ENCODE measurements at places on chromosomes 3 and 15.

DNA sequence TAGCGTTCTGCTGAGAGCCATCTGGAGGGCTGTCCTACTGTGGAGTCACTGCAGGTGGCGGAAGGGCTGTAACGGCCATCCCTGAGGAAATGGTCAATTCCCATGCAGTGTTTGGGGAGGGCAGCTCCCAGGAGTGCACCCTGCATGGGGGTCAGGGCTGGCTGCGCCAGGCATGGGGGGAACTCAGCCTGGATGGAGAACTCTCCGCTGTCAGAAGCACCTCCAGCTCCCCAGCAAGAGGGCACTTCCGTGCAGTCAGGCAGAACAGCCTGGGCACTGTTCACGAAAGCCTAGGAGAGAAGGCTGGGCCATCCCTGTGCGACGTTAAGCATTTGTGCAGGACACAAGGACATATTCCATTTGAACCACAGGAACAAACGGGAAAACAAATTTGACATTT lies 105.2 kb downstream of the LRIG1 start:
- no peak for DNase-seq

DNA sequence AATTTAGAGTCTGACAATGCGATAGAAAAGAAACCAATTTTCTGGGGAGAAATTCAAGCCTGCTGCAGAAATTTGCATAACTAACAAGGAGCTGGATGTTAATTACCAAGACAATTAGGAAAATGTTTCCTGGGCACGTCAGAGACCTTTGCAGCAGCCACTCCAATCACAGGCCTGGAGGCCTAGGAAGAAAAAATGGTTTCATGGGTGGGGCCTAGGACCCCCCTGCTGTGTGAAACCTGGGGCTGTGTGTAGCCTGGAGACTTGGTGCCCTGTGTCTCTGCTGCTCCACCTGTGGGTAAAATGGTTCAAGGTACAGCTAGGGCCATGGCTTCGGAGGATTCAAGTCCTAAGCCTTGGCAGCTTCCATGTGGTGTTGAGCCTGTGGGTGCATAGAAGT lies 837.9 kb downstream of the OTOL1 start:
- DNase-seq: no peak

DNA sequence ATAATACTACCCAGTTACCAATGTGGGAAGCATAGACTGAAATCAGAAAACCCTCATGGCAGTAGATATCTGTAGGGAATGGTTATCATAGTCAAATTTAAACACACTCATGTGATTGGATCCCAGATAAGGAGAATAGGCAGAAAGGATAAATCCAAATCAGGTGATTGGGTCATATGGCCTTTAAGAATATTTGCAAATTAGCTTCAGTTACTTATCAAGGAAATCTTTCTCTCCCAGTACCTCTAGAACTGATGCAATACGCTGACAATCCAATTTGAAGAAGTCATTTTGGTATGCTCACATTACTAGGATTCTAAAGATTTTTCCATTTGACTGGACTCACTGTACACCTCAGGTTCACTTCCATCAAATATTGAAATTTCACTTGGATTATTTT lies 87.7 kb upstream of the MNS1 start:
- no peak for DNase-seq

DNA sequence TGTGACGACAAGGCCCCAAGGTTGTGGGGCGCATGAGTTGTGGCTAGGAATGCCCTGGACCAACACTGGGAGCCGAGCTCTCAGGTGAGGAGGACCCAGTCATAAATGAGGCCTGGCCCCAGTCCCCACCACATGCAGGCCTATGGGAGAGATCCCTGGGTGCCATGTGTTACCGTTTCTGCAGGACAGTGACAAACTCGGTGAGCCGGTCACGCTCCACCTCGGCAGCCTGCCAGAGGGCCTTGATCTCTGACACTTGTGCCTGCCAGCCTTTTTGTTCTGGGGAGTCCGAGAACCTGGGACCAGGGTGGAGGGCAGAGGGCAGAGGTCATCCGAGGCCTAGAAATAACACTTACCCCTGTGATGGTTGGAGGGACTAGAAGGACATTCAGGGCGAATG lies 27.7 kb upstream of the HHATL start:
- no peak for DNase-seq

DNA sequence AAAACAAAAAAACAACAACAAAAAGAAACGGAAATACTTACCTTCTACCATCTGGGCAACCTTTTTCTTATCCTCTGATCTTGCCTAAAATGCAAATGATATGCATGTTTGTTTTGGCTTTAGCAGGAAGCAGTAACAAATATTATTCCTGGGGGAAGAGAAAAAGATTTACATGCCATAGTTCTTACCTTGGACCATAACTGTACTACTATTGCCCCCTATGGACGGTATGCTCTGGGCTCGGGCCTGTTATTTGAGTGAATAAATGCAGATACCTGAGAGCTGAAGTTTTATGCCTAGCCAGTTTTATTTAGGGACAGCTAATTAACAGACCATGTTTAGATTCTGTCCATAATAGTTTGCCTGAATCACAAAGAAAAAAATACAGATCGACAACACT lies 12.6 kb upstream of the STARD5 start:
- no peak for DNase-seq

DNA sequence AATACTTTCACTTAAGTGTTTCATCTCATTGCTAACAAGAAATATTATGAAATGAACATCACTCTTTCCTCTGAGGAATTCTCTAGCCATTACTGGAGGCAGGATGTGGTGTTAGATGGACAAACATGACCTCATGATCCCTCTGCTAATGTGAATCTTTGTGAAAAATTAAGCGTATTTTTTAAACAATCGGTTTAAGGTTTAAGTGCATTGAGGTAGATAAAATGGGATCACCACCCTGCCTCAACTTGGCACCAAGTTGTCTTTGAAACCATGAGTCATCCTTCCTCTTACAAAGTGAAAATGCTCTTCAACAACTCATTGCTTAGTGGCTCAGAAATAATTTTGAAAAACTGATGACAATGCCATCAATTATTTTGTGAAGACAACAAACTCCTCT lies 76.0 kb upstream of the DCBLD2 start:
- DNase-seq: no peak

- DNase-seq: no peak
Measured at GRCh38 chr15:32991619-32992111, 202.8 kb downstream of the FMN1 start.

DNA sequence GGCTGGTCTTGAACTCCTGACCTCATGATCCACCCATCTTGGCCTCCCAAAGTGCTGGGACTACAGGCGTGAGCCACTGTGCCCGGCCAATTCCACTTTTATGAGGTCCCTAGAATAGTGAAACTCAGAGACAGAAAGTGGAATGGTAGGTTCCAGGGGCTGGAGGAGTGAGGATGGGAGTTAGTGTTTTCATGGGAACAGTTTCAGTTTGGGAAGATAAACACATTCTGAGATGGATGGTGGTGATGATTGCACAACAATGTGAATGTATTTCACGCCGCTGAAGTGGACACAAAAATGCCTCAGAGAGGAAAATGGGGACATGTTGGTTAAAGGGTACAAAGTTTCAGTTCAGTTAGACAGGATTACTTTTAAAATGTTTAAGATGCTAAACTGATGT lies 22.5 kb upstream of the HDAC11 start:
- no peak for DNase-seq

DNA sequence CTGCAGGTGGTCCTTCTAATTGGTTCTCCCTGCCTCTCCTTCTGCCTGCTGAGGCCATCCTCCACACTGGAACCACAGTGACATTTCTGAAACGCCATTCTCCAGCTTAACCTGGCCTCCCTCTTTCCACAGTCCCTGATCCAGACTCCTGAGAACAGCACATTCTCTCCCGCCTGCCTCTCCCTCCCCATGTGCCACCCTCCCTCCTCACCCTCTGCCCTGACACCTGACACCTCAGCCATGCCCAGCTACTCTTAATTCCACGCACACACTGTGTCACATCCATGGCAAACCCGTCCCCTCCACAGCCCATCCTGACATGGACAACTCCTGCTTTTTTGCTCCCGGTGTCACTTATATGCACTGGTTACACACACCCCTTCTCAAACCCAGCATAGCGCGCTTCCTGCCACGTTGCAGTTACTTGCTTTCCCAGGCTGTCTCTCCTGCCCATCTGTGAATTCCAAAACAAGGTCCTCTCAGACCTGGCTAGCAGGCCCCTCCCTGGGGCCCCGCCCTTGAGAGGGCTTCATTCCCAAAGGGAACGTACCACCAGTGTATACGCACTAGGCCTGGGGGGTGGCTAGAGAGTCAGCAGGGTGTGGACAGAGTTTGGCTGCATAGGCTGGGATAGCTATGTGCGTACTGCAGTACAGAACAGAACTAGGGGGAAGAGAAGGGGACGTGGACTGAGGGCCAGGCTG lies 92.7 kb upstream of the BLM start:
- no peak for DNase-seq

DNA sequence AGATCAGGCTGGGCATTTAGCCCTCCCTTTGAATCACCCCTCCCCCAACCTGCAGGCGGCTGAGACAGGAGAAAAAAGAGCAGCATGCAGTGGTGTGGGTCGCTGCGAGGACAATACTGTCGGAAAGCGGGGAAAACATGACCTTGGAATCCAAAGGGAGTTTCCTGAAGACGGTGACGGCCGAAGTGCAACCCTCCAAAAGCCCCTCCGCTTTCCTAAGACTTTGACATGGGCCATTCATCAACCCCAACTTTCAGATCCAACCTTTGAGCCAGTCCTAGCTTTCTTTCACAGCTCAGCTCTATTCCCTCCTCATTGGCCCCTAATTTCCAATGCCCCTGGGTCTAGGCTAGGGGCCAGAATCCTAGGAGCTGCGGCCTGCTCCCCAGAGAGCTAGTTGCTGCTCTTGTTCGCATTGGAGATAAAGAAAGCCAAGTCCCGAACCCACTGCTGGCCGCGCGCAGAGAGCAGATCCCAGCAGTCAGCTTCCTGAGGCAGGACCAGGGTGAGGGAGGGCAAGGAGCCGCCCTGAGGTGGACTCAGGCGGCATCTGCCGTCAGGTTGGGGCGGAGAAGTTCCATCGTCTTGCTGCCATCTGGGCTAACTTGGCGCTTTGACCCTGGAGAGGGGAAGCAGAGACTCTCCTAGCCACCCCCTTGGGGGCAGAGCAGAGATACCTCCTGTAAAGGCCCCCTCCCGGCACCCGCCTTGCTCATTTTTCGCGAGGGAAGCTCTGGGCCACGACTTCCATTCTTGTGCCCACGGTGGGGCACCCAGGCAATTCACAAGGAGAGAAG lies 914 bp downstream of the ZIC4 start:
- no peak for DNase-seq

GRCh38 chr3:14788644-14789043 lies 30.1 kb upstream of the FGD5 start:
- no peak for DNase-seq

- DNase-seq: no peak
Measured at GRCh38 chr3:123760817-123761216, 123.3 kb downstream of the MYLK start.

- no peak for DNase-seq
Measured at GRCh38 chr3:3665546-3665945, 133.7 kb upstream of the LRRN1 start.

DNA sequence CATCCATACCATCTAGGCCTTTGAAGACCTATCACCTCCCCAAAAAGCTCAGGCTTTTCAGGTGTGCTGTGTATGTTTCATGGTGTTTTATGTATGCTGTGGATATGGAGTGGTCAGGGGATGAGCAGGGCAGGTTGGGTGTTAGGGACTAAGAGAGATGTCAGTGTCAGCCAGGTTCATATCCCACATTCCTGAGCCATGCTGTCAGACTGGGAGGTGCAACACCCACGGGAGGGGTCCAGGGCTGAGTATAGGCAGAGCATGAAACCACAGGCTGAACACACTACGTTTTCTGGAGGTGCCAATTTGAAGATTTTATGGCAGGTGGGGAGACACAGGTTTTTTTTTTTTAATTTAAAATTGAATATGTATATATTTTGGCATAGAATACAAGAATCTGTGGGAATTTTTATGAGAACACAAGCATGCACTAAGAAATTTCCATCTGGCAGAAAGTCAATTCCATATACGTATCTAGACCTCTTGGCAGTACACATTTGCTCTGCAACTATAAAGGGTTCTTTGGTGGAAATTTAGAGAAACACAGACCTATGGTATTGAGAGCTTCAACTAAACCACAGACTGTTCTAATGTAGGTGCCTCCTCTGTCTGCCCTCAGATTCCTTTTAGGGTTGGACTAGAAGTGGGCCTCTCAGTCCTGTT lies 101.9 kb upstream of the RNU6-1 start:
- no peak for DNase-seq

GRCh38 chr15:78930577-78931388 lies 14.1 kb downstream of the CTSH start:
- DNase-seq: no peak

GRCh38 chr3:101833446-101833974 lies 15.8 kb upstream of the NFKBIZ start:
- no peak for DNase-seq

DNA sequence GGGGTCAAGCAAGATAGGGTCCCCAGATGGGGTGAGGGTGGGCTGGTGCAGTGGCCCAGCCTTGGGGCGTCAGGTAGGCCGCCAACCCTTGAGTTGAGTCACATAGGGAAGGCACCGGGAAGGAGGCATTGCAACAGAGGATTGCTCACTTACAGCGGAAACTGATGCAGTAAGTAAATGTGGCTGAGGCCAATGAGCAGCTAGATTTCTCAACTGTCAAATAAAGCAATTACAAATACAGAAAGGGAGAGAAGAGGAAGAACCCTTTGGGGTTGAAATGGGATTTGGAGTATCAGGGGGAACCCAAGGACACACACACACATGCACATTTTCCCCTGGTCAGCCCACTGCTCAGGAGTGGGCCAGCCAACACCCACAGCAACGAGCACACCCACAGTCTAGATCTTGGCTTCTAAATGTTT lies 44.0 kb downstream of the CHSY1 start:
- DNase-seq: no peak

GRCh38 chr3:63557912-63558311 lies 94.6 kb upstream of the SNTN start:
- DNase-seq: no peak

- no peak for DNase-seq
Measured at GRCh38 chr15:38589502-38589901, 24.9 kb upstream of the RASGRP1 start.

- DNase-seq: no peak
Measured at GRCh38 chr3:195032106-195032759, 238.7 kb downstream of the XXYLT1 start.

GRCh38 chr3:151156618-151157216 lies 46.3 kb downstream of the GPR171 start:
- peak; percentile 32 for DNase-seq

- DNase-seq: no peak
Measured at GRCh38 chr3:37607604-37608003, 254.1 kb upstream of the CTDSPL start.

GRCh38 chr3:37546876-37547275 lies 314.8 kb upstream of the CTDSPL start:
- no peak for DNase-seq

- DNase-seq: no peak
Measured at GRCh38 chr15:68354923-68355322, 77.0 kb downstream of the ITGA11 start.

DNA sequence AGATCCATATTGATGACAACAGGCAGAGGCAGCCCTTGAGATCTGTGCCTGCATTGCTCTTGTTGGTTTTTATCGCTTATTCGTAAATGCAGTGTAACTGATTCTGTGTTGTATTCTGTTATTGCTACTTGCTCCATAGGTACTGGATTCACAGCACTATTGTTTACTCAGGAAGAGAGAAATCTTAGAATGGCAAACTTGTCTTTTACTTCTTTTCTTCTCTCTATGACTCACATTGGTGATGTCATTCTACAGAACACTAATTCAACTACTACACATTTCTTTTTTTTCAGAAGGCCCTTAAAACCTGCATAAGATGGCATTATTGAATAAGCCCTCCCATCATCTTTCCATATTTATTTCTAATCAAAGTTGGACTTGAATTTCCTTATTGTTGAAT lies 201.0 kb upstream of the GBE1 start:
- no peak for DNase-seq

- no peak for DNase-seq
Measured at GRCh38 chr3:89042236-89042835, 65.1 kb upstream of the EPHA3 start.

Measured in hippocampal formation (tissue), 2 donors.